Brain (organoid and tissue), 16 donors: ENCODE measurements at places on chromosomes 1 and 21.

- no peak for DNase-seq
Measured at GRCh38 chr1:157852476-157852875, 10.9 kb upstream of the CD5L start.

DNA sequence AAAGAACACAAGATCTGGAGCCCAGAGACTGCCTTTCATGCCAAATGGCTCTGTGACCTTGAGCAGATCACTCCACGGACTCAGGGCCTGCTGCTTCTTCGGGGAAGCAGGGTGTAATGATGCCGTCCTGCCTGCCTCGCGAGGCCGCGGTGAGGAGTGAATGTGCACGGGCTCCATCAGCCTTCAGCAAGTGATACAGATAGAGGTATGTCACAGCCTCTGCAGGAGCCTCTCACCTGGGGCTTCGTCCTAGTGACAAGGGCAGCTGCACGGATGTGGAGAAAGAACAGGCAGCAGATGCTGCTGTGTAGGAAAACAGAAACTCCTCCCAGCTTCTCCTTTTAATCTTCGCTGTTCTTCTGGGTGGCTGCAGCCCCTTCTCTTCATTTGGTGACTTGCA is 127.5 kb downstream of the KCNN3 start:
- DNase-seq: no peak

DNA sequence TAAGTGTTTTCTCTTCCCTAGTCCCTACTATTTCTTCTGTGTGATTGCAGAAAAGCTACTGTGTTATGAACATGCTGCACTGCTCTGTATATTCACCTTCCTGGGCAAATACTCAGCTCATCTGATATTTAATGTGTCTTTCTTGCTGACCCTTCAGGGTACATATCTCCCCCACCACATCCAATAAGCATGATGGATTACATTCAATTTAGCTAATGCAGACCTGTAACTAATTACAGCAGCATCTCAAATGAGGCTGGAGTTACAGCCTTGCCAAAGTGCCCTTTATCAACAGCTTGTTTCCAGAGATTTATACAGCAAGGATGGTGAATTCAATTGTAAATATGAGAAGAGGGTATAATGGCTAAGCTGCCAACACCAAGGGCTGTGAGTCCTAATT is 144.0 kb downstream of the KCNH1 start:
- DNase-seq: peak; percentile 23

GRCh38 chr1:244971552-244972216 is 107.3 kb upstream of the HNRNPU start:
- no peak for DNase-seq

- no peak for DNase-seq
Measured at GRCh38 chr21:35475762-35476161, 426.7 kb upstream of the RUNX1 start.

DNA sequence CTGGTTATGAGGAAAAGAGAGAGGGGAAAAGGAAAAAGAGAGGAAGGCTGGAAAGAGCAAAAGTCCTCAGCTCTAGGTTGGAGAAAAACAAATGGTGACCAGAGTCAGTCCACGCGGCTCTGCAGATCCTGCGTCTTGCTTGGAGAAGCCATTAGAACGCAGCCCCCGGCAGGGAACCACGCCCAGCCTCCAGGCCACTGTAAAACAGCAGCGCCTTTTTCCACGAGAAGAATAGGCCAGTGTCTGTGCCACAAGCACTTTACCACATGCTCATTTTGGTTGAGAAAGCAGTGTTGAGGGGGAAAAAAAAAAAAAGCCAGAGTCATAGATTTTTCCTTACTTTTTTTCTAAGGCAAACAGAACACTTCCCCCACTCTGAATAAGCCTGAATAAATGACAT is 846.9 kb upstream of the ADAMTS5 start:
- no peak for DNase-seq

DNA sequence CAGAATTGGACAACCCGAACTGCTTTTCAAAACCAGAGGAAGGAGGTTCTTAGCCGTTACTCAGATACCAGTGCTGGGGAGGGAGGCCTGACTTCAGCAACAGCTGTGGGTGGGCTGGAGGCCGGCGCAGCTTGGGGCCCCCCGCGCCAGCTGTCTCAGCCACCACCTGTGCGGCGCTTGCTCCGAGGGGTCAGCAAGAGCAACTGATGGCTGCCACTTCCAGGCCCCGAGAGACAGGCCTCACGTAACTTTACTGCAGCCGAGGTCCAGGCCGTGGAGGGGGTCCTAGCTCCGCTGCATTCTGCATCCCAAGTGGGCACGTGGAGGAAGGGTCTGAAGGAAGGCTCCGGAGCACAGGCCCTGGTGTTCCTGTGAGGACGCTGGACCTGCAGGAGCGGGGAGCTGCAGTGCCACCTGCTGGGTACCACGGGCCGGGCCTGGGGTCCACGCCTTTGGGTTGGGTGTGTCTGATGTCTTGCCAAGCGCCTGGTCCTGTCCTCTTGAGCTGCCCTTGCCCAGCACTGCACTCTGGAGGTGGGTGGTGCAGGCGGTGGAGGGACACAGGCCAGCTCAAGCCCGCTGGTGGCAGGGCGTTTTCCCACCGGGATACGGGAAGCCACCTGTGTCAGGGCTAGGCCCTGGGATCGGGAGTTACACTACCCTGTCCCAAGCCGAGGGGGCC is 9.8 kb downstream of the THAP3 start:
- no peak for DNase-seq

GRCh38 chr21:46543306-46543705 is 61.6 kb downstream of the S100B start:
- no peak for DNase-seq

DNA sequence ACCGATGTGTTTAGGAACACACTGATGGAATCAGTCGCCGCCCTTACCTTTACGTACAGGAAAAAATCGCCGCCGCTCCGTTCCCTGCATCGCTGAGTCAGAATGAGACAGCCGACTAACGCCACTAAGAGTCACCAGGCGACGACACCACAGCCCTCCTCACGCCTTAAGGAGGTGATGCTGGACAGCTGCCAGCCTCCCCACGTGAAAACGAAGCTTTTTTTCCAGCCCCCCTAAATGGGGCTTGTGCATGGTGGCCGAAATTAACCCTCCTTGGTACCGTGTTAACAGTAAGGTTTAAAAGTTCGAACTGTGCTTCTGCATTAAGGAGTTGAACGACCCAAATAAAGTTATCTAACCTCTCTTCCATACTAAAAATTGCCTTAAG is 511 bp downstream of the DNTTIP2 start:
- no peak for DNase-seq

DNA sequence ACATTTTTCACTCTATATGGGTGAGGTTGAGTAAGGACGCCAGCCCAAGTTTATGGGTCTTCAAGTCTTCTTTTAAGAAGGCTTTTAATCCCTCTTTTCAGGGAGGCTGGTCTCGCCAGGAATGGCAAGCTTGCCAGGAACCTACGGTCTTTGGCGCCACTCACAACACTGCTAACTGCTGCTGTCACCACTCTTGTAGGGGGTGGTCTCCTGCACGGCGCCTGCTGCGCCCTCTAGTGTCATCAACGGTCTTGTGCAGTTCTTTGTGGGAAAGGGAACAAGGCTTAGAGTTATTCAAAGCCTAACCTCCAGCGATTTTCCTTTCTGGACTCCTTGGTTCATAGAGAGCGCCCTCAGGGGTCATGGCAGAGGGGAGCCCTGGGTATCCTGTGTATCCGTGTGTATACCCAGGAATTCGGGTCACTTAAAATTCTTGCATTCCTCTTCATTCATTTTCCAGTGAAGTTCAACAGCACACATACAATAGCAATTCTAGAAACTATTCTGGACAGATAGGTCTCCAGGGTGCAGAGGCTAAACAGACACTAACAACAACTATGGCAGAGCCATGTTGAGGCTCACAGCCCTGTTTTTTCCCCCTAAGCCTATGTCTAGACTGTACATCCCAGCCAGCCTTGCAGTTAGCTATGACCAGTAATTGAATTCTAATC is 392.8 kb upstream of the CAMK1G start:
- DNase-seq: peak; percentile 83

GRCh38 chr1:76279101-76279748 is 204.7 kb downstream of the ST6GALNAC3 start:
- peak; percentile 74 for DNase-seq

GRCh38 chr1:205318231-205318991 is 3.1 kb downstream of the NUAK2 start:
- DNase-seq: no peak

DNA sequence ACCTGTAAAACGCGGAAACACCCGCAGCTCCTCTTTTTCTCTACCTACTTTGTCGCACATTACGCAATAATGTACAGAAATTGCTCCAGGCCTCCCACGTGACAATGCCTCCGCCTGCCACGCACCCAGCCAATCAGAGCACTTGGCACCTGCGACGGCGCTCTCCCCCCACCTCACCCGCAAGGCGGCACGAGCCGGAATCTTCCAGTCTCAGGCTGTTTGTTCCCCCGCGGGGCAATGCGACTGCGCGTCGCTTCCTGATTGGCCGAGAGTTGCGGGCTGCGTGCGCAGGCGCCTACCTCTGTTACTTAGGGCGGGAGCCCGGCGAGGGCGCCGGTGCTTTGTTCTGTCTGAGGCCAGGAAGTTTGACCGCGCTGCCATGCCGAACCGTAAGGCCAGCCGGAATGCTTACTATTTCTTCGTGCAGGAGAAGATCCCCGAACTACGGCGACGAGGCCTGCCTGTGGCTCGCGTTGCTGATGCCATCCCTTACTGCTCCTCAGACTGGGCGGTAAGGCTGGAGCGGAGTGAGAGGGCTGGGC is at the start of gene MAEL:
TSS of gene MAEL (plus strand) at position 307 of the 542 bp plus-strand sequence. CDS start at position 380, 73 bp downstream.
- no peak for DNase-seq

- DNase-seq: no peak
Measured at GRCh38 chr1:6181347-6181770, 1.2 kb upstream of the CHD5 start.

DNA sequence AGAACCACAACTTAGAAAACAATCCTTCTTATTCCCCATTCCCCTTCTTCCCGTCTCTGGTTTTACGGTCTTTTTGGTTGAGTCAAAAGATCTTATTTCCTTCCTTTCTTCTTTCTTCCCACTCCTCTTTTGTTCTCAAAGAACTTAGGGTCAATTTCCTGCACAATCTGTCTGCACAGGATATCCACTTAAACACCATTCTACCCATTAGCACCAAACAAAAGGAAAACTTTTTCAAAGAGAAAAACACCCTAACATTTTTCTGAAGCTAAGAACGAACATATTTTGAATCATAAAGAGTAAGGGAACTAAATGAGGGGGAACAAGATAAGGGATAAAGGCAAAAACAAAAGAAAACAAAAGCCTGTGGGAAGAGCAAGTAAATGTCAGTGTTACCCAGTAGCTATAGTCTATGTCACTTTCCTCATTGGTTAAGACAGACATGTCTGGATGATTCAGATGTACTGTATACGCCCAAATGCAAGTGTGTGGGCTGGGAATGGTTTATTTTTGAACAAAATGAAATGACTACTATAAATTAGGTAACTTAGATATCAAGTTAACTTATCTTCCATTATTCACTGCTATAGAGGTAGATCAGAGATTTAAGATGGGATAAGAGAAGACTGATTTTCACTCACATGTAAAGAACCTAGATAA is 59.9 kb downstream of the TOR3A start:
- no peak for DNase-seq

GRCh38 chr1:12435639-12436344 is 182.2 kb downstream of the DHRS3 start:
- DNase-seq: no peak

DNA sequence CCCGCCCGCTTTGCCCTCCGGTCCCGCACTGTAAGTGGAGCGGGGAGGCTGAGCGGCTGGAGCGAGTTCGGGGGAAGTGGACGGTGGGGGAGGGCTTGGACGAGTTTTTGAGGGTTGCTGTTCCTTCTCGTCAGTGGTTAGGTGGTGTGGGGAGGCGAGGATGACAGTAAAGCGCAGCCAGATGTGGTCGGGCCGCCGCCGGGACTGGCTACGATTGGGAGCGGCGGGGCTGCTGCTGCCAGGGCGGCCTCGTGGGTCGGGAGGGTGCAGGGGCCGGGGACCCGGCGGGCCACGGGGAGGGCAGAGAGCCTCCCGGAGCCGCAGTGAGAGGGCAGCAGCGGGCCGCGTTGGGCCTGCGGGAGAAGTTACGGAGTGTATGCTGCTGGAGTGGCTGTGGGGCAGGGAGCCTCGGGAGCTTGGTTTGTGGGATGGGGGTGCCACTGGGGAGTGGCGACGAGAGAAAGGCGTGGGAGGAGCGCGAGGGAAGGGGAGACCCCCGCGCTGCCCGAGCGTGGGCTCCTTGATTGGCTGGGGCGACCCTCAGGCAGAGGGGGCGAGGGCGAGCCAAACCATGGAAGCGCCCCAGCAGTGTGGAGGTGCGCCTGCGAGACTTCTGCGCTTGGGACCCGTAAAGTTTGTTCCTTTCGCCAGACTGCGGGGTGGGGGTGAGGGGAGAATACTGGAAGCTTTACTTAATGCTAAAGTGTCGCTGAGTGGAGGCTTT is 2.1 kb downstream of the ADGRL2 start:
- DNase-seq: peak; percentile 77

- no peak for DNase-seq
Measured at GRCh38 chr1:162040657-162041056, 17.0 kb upstream of the OLFML2B start.

DNA sequence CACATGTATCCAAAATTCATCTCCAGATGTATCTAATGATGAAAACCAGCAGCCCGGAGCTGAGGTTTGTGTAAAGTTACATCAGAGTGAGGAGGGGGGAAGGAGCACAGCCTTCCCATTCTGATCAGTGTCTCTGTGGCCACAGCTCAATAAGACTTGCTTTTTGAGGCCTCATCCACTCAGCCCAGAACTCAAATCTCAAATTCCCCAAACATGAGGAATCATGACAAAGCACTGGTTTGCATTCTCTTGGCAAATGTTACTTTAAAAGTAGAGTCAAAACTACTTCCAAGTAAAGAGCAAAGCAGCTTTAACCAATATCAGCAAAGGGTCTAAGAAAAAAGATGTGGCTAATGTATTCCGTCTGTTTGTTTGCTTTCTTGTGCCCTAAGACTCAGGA is 30.9 kb downstream of the CCN1 start:
- no peak for DNase-seq

- no peak for DNase-seq
Measured at GRCh38 chr1:234702342-234703000, 92.5 kb upstream of the IRF2BP2 start.

GRCh38 chr1:32742956-32743355 is 40.4 kb upstream of the SYNC start:
- DNase-seq: no peak

DNA sequence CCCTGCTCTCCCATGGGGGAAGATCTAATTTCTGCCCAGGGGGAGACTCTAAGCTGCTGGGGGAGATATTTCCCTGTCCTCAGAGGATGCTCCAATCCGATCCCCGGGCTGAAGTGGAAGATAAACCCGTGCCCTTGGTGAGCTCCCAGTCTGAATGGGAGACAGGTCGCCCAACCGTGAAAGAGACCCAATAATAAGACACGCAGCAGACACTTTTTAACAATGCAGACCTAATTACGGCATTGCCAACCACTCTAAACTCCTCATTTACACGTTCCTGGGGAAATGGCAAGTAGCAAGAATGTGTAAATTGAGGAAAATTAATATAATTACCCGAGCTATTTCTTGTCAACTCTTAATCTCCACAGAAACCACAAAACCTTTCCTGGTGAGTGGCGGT is 48.7 kb upstream of the ACTL8 start:
- DNase-seq: peak; percentile 31

GRCh38 chr21:42233067-42233961 is 14.4 kb downstream of the ABCG1 start:
- DNase-seq: no peak

- no peak for DNase-seq
Measured at GRCh38 chr1:222290866-222291265, 257.0 kb downstream of the HHIPL2 start.
